Neural cell (in vitro differentiated cells): ENCODE measurements at places on chromosomes 4 and X. TPM values are rescaled to one million over a fixed set of nuclear protein-coding genes. Genes with fewer than 3 reads are reported as not detected.

Gene XAGE1B
- not detected in 2 replicates for polyA plus RNA-seq

Gene HMX1
- 0.89 and 1.1 TPM in 2 replicates for polyA plus RNA-seq

Gene KLHL4
- 2.8 and 4.7 TPM in 2 replicates for polyA plus RNA-seq

Gene CSAG3
- 1.1 and 1.2 TPM in 2 replicates for polyA plus RNA-seq

Gene SORBS2
- 46.0 and 56.1 TPM in 2 replicates for polyA plus RNA-seq

Gene CSN1S1
- not detected in 2 replicates for polyA plus RNA-seq

Gene PABPC1L2A
- 0.38 and 0.56 TPM in 2 replicates for polyA plus RNA-seq

Gene SPANXB1
- polyA plus RNA-seq, result not detected in 2 replicates

Gene CT45A6
- polyA plus RNA-seq, result not detected in 2 replicates

Gene BST1
- polyA plus RNA-seq, result 0.32 and 1.6 TPM in 2 replicates

Gene RASL11B
- polyA plus RNA-seq, result 2.1 and 2.6 TPM in 2 replicates

Gene AFF2
- polyA plus RNA-seq, result 10.5 and 18.6 TPM in 2 replicates

Gene HSFX2
- 1.3 TPM in 1 of 2 replicates, not detected in the other for polyA plus RNA-seq

Gene DNAAF6
- polyA plus RNA-seq, result not detected in 2 replicates

Gene HPSE
- 0.16 TPM in 1 of 2 replicates, not detected in the other for polyA plus RNA-seq

Gene PRSS12
- polyA plus RNA-seq, result 1.1 and 2.4 TPM in 2 replicates

Gene REELD1
- polyA plus RNA-seq, result not detected in 2 replicates

Gene CENPVL1
- 3.2 and 5.6 TPM in 2 replicates for polyA plus RNA-seq

Gene NXF2B
- polyA plus RNA-seq, result not detected in 2 replicates
